ENCODE measurements at places on chromosomes 1 and 21.

DNA sequence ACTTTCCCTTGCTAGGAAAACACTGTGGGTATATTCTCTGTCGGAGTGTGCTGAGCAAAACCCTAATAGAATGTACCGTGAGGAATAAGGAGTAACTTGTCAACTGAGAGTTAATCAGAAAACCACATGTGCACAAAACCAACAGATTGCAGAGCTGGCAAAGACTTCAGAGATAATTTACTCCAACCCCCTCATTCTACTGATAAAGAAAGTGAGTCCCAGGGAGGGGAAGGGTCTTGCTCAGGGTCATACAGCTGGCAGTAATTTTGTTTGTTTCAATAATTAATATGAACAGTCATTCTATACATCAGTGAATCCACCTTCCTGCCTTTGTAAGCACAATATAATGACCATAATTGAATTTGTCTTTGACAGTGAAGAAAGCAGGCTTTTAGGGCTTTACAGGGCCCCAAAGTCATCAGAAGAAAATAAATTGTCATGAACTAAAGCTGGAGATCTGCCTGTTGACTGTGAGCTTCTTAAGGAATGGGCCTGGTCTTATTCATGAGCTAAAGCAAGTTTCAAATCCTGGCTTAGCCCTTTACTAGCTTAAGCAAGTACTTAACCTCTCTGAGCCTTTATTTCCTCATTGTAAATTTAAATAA is 67.2 kb upstream of the HOOK1 start:
- DNase-seq = no peak

- DNase-seq = no peak
Observed at GRCh38 chr1:228872080-228872479, 136.8 kb downstream of the RHOU start.

DNA sequence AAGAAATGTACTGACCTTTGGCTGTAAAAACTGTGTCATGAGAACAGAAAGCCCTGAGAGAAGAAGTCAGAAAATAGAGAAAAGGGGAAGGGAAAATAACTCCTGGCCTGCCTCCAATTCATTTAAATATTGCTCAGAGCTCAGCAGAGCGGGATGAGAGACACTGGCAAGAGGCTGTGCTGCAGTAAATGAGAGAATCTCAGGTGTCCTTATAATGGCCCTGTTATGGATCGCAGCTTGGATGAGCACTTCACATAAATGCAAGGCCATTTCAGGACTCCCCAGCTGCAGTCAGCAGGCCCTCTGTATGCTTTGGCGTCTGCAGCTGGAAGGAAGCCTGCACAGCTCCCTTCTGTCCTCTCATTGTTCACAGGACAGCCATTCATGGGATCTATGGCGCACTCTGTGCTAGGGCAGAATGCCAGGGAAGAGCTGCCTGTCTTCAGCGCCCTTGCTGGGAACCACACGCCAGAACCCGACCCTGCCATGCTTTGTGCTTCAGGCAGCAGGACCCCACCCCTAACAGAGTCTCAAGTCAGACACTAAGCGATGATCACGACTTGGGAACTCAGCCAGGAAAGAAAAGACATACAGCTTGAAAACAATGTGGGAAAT is 20.7 kb upstream of the ABCB10 start:
- no peak for DNase-seq

- no peak for DNase-seq
Observed at GRCh38 chr1:91080650-91081049, 58.8 kb upstream of the ZNF644 start.

- no peak for DNase-seq
Observed at GRCh38 chr1:202540448-202540847, 169.8 kb downstream of the SYT2 start.

GRCh38 chr1:6461538-6462411 is 4.2 kb downstream of the TNFRSF25 start:
- DNase-seq = no peak

DNA sequence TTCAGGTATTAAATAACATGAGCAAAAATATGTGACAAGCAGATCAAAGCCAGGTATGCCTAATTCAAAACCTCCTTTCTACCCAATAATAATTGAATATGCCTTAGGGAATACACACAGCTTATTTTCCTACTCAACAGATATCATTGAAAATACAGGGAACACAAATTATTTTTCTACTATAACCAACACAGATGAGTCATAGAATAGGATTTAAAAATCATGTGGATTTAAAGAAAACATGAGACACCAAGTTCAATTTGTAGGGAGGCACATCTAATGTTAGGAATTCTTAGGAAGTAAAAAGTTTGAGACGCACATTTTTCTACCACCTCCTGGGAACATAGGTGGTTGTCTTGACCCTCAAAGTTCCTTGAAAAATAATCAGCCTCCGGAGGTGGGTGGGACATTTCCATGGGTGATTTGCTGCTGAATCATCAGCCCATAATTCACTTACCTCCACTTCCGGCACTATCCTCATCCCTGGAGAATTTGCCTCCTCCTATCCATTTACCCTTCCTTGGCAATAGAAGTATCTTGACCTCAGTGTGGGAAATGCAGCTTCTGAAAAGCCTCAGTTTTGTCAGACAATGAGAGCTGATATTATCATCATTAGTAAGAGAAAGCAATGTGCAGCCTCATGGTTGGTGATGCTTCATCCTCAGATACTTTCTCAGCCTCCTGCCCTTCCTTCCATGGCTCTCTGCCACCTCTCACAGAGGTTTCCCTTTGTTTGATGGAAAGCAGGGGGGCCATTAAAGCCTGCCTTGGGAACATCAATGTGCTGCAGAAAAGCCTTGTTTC is 33.5 kb upstream of the RGS4 start:
- no peak for DNase-seq

DNA sequence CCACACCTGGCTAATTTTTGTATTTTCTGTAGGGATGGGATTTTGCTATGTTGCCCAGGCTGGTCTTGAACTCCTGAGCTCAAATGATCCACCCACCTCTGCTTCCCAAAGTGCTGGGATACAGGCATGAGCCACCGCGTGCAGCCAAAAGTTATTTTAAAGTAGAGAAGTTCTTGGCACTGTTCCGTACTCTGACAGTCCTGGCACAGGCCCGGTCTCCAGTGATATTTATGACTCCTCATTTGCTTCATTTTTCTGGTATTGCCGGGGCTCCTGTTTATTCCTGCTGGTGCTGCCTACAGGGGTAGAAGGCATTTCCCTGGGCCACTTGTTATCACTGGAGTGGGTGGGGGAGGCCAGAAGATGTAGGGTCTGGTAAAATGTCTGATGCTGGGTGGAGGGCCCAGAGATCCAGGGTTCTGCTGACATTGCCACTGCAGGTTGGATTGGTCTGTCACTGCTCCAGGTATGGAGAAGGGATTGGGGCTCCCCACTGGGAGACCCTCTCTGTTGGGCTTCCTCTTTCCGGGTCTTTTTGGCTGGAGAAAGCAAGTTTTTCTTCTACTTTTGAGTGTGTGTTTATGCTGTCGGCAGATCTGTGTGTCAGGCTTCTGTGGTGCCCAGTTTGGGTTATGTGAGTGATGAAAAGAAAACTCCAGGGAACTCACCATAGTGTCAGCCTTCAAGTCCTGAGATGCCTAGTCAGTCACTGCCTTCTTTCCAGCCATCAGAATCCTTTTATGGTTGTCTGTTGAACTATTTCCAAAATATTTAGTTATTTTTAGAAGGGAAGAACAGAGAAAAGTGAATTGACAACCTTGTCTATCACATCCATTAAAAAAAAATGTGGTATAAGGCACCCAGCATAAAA is 4.5 kb downstream of the MROH7 start:
- DNase-seq = no peak

DNA sequence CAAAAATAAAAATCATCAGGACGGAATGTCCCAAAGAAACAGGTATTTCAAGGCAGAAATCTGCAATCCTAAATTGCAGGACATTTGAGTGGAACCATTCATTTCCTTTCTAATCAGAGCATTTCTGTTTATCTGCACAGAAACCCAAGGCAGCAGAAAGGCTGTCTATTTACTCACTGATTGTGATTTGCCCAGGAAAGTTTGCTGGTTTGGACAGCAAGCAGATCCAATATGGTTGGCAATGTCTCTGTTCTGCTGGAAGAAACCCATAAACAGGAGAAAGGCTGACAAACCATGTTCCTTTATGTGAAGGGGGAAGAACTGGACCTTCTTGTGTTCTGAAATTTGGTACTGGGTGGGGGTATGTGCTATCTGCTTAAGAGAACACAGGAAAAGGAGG is 120.1 kb downstream of the CLIC6 start:
- no peak for DNase-seq

- no peak for DNase-seq
Observed at GRCh38 chr1:3575993-3576392, 35.3 kb downstream of the MEGF6 start.

- DNase-seq = peak; percentile 55
Observed at GRCh38 chr1:226674892-226675714, 64.0 kb downstream of the ITPKB start.

DNA sequence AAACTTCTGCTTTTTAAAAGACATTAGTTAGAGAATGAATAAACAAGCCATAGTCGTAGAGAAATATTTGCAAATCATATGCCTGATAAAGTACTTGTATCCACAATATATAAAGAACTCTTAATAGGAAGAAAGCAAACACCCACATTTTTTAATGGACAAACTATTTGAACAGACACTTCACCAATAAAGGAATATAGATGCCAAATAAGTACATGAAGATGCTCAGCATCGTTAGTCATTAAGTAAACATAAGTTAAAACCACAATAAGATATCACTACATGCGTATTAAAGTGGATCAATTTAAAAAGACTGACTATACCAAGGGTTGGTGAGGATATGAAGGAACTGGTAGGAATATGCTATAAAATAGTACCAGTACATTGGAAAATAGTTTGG is 142.3 kb upstream of the ZC3H11B start:
- DNase-seq = no peak

GRCh38 chr21:18384771-18385170 is 18.8 kb downstream of the TMPRSS15 start:
- DNase-seq = no peak

GRCh38 chr21:46226920-46227599 is 1.5 kb downstream of the LSS start:
- no peak for DNase-seq

DNA sequence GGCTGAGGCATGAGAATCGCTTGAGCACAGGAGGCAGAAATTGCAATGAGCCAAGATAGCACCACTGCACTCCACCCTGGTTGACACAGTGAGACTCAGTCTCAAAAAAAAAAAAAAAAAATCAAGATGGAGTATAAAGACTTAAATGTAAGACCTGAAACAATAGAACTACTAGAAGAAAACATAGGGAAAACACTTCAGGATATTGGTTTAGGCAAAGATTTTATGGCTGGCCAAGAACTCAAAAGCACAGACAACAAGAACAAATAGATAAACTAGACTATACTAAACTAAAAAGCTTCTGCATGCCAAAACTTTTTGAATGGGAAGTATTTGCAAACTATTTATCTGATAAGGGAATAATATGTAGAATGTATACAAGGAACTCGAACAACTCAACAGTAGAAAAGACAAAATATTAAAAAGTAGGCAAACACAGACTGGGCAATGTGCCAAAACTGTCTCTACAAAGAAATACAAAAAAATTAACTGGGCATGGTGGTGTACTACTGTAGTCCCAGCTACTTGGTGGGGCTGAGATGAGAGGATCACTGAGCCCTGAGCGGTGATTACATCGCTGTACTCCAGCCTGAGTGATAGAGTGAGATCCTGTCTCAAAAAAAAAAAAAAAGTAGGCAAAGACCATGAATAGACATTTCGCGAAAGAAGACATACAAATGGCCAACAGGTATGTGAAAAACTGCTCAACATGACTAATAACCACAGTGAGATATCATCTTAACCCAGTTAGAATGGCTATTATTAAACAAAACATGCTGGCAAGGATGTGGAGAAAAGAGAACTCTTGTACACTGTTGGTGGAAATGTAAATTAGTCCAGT is 25.3 kb downstream of the DTL start:
- DNase-seq = no peak

GRCh38 chr1:80818211-80818610 is 982.5 kb upstream of the ADGRL2 start:
- no peak for DNase-seq

- no peak for DNase-seq
Observed at GRCh38 chr1:36157115-36157903, 1.3 kb downstream of the MAP7D1 start.

GRCh38 chr1:12285496-12286143 is 55.8 kb downstream of the VPS13D start:
- DNase-seq = no peak

- no peak for DNase-seq
Observed at GRCh38 chr1:202860744-202861419, 28.1 kb downstream of the RABIF start.

DNA sequence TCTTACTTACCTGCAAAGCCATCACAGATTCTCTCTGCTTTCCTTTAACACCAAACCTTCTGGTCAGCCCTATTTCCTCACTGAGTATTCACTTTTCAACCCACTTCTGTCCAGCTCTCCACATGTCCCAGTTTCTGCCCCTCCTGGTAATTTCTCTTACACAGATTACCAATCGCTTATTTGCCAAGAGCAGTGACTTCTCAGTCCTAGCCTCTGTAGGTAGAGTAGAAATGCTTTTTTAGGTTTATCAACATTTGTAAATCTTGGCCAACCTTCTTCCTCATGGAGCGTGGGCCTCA is 33.6 kb upstream of the LRRC8C start:
- DNase-seq = no peak

- no peak for DNase-seq
Observed at GRCh38 chr21:42213082-42213774, 5.7 kb upstream of the ABCG1 start.

DNA sequence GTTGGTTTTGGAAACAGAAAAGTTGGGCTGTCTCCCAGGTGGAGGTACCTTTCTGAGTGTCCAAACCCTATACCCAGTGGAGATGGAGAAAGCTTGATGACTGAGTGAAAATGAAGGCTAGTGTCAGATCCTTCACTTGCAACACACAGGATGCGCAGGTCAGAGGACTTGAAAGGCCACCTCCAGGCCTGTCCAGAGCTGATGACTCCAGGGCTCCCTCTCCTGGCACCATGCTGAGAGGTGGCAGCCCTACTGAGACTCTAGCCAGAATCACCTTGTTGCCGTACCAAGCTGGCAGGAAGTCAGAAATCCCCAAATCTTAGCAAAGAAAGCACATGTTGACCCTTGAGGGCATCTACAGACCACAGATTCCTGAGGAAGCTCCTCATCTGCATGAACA is 16.4 kb downstream of the KNCN start:
- no peak for DNase-seq

DNA sequence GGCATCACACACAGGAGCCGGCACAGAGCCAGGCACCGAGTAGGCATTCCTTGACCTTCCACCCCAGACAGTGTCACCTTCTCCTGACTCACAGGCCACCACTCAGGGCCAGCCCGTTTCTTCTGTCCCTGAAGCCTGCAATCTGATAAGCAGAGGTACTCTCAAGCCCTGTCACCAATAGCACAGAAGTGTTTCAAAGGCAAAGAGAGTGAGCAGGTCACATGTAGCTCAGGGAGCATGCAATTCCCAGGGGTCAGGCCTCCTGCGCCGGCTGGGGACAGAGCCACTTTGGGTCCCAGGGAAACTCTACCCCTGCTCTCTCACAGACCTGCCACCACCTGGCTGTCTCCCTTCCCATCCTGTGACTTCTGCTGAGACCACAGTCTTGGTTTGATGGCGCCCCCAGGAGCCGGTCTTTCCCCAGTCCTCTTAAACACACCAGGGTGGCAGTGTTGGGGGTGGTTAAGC is 13.2 kb downstream of the CAPN9 start:
- no peak for DNase-seq

GRCh38 chr1:88774151-88774556 is 90.1 kb downstream of the PKN2 start:
- no peak for DNase-seq

- DNase-seq = no peak
Observed at GRCh38 chr1:211633524-211633846, 41.9 kb downstream of the NEK2 start.

GRCh38 chr1:79787631-79788030 is 781.1 kb upstream of the ADGRL4 start:
- DNase-seq = no peak

GRCh38 chr1:206012086-206012859 is 9.1 kb upstream of the RAB7B start:
- DNase-seq = peak; percentile 24

Measured in stimulated activated CD8-positive, alpha-beta memory T cell treated with anti-CD3 and anti-CD28 coated beads, Interleukin-4, amount 100 ng/mL, for 24 hours (primary cell).